ENCODE measurements at places on chromosomes 3 and 15.

GRCh38 chr3:16608816-16609215 lies 3.6 kb upstream of the DAZL start:
- DNase-seq, result no peak

DNA sequence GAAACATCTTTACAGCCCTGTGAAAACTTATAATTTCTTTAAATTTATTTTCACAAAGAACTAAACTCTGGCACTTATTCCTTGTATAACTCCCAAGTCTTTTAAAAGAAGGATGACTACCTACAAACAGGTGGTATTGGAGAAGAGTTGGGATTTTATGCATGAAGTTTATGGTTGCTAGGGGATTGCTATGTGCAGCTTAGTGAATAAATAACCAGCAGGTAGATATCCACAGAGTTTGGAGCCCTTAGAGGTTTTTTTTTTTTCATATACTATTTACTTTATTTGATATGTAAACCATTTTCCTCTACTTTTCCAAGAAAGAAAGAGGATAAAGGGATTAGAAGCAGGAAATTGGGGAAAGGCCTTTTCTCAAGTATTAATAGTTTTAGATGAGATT lies 91.5 kb downstream of the GPR156 start:
- no peak for DNase-seq

- DNase-seq, result no peak
These were observed 58.1 kb downstream of the SNX4 start for GRCh38 chr3:125461896-125462295.

DNA sequence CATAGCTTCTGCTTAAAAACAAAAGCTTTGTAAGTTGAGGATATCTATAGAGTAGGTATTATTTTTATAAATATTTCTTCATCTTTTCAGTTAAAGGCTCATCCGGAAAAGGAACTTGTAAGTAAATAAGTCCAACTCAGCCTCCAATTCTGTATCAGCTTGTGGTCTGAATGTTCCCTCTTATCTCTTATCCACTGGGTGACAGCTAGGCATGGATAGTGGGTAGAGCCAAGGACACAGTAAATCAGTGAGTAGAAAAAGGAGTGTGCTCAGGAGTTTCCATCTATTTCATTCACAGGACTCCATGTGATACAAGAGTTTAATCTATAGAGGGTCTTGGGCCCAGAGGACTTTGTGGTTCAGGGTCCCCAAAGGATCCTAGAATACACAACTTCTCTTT lies 50.9 kb downstream of the FRMD5 start:
- no peak for DNase-seq

DNA sequence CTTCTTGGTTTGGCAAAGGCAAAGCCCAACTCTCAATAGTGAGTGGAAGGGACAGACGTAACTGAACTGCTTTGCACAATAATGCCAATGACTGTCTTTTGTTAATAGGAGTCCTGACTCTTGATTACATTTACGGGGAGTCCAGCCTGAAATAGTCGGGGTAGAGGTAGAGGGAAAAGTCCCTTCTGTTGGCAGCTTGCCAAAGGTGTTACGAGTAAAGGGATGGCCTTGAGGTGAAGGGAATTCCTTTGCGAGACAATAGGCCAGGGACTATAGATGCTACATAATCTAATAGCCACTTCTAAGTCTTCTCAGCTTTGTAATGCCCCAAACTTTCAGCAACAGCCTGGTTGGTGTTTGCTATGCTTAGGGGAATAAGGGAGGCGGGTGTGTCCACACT lies 2.2 kb upstream of the SENP2 start:
- no peak for DNase-seq

GRCh38 chr3:32146746-32147211 lies 40.4 kb downstream of the GPD1L start:
- DNase-seq, result no peak

GRCh38 chr3:122358703-122359032 lies 24.4 kb downstream of the MIX23 start:
- DNase-seq, result no peak

DNA sequence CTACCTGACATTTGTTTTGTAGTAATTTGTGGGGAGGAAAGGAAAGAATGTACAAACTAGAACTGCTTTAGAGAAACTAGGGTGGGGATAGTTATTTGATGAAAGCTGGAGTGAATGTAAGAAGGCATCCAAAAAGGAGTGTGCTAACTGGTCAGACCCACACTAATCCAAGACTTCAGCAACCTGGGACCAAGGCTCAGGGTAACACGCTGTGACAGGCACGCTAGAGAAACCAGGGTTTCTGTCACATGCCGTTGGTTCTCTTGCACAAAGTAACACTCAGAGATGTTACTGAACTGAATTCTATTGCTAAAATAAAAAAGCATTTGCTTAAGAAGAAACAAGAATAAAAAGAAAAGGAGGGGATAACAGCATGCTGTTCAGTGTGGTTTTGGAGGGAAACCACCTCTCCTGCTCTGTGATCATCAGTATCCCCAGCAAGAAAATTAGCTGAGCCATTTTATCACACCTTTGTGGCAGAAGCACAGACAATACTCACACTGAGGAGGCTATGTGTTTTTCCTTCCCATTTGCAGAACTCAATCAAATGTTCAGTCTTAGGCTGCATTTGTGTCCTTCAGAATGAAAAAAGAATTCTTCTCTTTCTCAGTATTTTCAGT lies 2.8 kb upstream of the CCDC80 start:
- DNase-seq, result no peak

DNA sequence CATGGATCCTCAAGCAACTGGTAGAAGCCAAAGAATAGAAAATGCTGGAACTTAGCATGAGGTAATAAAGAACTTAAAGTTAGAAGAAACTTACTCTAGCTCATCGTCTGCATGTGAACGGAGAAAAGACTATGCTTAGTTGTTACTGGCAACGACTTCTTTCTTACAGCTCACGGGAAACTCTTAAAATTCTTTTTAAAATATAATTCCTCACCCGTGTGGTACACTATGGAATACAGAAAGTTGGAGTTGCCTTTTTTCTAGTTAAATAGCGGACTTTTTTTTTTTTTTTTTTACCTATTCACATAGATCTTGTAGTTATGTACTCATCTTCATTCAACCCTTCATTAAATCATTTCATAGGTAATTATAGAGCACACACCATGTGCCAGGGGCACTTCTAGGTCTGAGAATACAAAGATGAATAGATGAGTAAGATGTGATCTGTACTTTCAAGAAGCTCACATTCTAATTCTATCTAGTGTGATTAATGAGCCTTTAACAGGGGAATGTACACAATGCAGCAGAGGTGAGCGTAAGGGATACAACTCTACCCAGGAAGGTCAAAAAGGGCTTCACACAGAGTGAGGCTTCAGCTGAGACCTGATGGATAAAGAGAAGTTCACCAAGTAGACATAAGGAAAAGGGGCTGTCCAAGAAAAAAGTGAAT lies 18.4 kb upstream of the KCNMB2 start:
- DNase-seq, result no peak

GRCh38 chr3:97711654-97712053 lies 52.9 kb upstream of the ARL6 start:
- no peak for DNase-seq

GRCh38 chr15:41258750-41259471 lies 27.8 kb downstream of the CHP1 start:
- no peak for DNase-seq

DNA sequence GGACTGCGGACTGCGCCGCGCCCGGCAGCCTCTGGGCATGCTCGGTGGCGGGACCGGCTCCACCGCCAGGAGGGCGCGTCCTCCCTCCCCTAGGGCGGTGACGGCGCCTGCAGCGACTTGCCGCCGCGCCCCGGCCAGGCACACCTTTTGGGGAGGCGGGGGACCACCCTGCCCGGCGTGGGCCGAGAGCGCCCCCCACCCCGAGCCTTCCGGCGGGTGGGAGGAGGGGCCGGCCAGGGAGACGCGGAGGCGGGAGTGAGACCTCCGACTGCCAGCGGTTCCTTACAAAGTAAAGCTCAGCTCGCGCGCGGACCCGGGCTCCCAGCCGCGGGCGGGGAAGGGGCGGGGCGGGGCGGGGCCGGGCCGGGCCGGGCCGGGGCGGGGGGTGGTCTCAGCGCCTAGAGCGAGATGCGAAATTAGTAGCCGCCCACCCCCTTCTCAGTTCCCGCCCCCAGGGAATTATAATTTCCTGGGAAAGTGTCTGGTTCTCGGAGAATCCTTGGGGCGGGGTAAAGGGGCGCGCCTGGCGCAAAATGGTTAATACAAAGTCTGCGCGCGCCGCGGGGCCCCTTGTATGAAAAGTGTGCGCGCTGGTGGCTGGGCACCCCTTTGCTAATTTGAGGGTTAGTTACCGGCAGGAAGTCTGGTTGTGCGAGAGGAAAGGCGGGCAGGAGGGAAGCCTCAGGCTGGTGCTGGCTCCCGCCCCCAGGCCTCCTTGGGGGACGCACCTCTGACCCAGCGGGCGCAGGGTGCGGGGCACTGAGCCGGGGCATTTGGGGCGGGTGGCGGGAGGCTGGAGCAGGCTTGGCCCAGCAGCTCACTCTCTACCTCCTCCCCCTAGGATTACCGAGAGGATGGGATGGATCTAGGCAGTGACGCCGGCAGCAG lies 224.8 kb upstream of the IL12A start:
- peak; percentile 67 for DNase-seq

DNA sequence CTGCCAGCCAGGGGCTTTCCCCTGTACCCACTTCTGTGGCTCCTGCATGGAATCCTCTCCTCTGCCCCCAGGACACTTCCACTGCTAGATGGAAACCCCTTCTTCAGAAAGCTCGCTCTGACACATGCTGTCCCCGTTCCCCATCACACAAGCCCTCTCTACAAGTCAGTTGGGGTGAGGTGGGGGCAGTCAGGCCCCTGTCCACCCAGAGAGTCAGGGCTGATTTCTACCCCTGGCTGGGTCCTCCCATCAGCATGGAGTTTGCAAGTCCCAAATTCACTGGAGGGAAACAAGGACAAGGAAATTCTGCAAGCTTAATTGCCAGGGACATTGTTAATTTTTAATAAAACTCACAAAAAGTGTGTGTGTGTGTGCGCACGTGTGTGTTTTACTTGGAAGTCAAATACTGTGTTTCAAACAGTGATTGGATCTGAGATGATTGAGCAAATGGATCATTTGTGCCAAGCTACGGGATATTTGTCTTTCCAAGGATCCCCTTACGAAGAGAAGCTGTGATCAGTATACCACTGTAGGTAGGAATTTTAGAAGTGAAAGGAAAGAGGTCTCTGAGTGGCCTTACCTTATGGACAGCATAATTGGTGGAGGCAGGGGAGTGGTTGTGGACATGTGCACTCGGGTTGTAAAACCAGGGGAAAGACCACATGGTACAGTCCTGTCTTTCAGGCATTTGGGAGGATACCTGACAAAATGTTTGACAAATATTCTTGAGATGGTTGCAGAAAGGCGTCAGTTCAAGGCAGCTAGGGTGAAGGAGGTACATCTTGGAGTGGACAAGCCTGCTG lies 1.5 kb upstream of the AMOTL2 start:
- no peak for DNase-seq

DNA sequence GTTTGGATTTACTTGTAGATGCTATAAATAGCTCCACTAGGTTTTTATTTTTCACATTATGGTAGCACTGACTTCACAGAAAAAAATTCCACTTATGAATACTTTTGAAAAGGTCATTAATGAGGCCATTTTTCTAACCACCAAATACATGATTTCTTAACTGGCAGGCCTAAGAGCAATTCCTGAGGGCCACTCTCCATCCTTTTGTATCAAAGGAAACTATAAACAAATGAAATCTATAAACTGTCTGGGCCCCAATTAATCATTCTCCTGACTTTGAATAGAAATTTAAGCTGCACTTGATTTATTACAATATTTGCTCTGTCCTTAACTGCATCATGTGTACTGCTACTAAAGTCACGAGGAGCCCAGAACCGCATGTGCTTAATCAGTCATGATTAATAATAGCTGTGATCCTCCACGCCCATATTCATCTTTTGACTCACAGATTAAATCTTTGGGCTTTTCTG lies 25.1 kb upstream of the MTMR10 start:
- no peak for DNase-seq

DNA sequence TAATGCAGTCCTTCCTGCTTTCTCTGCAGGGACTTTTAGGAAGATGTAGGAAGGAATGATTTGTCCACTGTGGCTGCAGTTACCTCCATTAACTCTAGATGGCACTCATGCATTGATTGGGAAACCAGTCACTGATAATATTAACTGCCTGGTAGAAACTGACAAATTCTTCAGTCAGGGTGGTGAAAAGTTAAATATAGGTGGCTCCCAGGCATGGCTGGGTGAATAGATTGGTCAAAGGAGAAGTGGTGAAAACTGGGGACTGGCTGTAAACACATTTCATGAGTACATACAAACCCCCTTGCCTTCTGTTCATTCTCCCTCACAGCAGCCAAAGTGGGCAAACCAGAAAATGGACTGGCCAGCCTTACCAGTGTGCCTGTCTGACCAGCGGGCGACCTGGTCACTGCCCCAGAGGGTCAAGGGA lies 333.4 kb downstream of the THSD4 start:
- no peak for DNase-seq

GRCh38 chr3:63456901-63457300 lies 178.8 kb downstream of the SYNPR start:
- DNase-seq, result no peak

DNA sequence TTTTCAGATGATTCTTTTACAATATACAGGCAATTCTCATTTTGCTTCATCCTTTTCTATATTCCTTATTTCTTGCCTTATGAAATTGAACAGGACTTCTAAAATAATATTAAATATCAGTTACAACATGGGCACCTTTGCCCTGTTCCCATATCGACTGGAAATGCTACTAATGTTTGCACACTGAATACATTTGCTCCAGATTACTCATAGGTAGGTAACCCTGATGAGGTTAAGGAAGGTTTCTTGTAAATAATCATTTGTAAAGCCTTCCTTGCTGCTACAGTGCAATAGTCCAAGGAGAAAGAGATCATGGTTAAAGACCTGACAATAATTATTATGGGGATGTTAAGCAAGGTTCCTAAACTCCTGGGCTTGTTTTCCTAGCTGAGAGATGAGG lies 175.5 kb downstream of the ADAMTS17 start:
- no peak for DNase-seq

DNA sequence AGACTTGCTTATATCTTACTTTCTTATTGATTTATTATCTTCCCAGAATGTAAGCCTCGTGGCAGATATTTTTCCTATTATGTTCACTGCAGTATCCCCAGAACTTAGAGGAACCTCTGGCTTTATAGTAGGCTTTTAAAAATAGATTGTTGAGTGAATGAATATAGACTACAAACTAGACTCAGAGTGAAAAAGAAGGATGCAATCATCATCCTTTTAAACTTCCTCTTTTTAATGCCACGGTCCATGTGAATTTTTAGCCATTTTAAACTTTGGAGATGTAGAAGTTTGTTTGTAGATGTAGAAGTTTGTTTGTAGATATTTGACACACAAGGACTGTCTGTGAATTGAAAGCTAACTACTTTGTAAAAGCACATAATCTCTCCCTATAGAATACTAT lies 7.2 kb upstream of the P2RY12 start:
- no peak for DNase-seq

DNA sequence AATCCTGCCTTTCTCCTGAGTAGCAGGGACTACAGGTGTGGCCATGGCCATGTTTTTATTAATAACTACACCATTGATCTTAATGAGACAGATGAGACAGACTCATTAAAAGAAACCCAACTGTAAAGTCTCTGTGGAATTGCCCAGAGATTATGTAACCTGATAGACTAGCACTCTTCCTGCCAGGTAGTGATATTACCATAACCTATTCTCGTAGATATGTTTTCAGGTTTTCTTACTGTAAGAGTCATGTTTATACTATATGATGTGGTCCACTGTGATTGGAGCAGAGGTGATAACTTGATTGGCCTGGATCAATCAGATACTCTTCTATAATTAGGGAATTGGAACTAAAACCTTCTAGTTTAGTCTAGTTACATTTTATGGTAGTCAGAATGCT lies 93.7 kb downstream of the NFKBIZ start:
- no peak for DNase-seq

All from stimulated activated CD8-positive, alpha-beta memory T cell treated with anti-CD3 and anti-CD28 coated beads, Interleukin-4, amount 100 ng/mL, for 48 hours (primary cell).